ENCODE measurements at places on chromosomes 1 and 21. TPM values are rescaled to one million over a fixed set of nuclear protein-coding genes. Genes with fewer than 3 reads are reported as not detected.

The DMBX1 gene
- not detected for total RNA-seq

The GRIK1 gene
- total RNA-seq: not detected

- DNase-seq: no peak
- no peaks in the 10 kb centered on the region for H3K27me3 ChIP-seq
- H3K36me3 ChIP-seq: peaks cover 30% of the 10 kb centered on the region
- no peak overlapping the region for H3K4me3 ChIP-seq
Measured at GRCh38 chr1:202580619-202581018, 129.6 kb downstream of the SYT2 start.

- peaks cover 96% of the 10 kb centered on the region for H3K36me3 ChIP-seq
- H3K4me1 ChIP-seq: no peaks in the 10 kb centered on the region
Measured at GRCh38 chr1:43446881-43447835, 6.6 kb downstream of the HYI start.

DNA sequence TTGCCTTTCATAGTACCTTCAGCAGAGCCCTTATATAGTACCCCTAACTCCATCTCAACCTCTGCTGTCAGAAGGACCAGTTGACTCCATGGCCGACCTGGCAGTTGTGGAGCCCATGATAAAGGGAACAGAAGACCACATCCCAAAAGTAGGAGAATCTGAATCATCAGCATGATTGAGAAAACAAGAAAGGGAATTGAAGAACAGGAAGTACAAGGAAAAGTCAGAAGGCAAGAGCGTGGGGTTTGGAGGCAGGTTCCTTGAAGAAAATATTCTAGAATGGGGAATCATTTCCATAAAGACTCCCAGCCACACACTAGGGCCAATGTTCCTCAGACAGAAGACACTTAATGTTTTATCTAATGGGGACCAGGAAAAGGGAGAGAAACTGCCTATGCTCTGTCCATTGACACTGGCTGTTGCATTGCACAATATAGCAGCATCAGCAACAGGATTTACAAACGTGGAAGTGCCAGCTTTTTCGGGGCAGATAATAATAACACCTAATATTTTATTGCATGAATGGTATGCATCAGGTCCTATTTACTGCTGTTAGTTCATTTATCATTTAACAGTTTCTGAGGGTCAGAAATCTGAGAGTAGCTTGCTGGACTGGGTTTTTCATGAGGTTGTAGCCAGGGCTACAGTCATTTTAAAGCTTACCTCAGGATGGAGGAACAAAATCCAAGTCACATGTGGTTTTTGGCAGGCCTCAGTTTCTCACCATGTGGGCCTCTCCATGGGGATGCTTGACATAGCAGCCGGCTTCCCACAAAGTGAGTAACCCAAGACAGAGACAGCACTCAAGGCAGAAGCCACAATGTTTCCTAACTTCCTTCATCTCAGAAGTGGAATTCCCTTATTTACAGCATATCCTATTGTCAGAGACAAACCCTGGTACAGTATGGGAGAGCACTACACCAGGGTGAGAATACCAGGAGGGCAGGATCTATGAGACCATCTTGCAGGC is 483.4 kb downstream of the PLPP3 start:
- H3K4me1 ChIP-seq: no peaks in the 10 kb centered on the region
- H3K36me3 ChIP-seq: no peaks in the 10 kb centered on the region
- H3K4me3 ChIP-seq: no peak overlapping the region
- no peak for DNase-seq
- no peak overlapping the region for H3K27ac ChIP-seq
- no peaks in the 10 kb centered on the region for H3K27me3 ChIP-seq

DNA sequence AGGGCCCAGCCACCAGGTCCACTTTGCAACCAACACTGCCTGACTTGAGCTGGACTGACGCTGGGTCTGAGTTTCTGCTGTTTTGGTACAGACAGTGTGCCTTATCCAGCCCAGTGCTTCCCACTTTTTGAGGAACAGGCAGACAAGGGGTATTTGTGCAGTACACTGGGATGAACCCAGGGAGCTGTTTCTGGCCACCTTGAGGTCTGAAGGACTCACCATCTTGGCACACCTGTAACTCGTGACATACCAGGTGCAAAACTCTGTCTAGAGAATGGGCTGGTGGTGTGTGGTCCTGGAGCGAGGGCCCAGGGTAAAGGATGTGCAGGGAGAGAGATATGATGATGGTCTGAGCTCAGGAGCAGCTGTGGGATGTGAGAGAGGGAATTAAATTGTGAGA is 148.6 kb downstream of the PCP4 start:
- no peaks in the 10 kb centered on the region for H3K4me1 ChIP-seq
- no peak for DNase-seq
- H3K27me3 ChIP-seq: no peaks in the 10 kb centered on the region
- no peaks in the 10 kb centered on the region for H3K36me3 ChIP-seq
- no peak overlapping the region for H3K27ac ChIP-seq
- no peak overlapping the region for H3K4me3 ChIP-seq

The OR6N1 gene
- total RNA-seq: 2.3 TPM

The MYBPH gene
- not detected for total RNA-seq

- no peaks in the 10 kb centered on the region for H3K27me3 ChIP-seq
- H3K4me3 ChIP-seq: peak within 1 kb of the TSS; percentile 93
- peak; percentile 84 for DNase-seq
- peak within 1 kb of the TSS; percentile 99 for H3K27ac ChIP-seq
- H3K36me3 ChIP-seq: no peaks in the 10 kb centered on the region
Measured at GRCh38 chr1:183472488-183473216, at the start of gene SMG7. TSS of gene SMG7 (plus strand) at chr1:183472499. CDS start at chr1:183472621, 122 bp downstream.

- no peaks in the 10 kb centered on the region for H3K36me3 ChIP-seq
- H3K4me3 ChIP-seq: peak within 1 kb of the TSS; percentile 60
- peak; percentile 94 for DNase-seq
- peaks cover 10% of the 10 kb centered on the region for H3K4me1 ChIP-seq
- no peaks in the 10 kb centered on the region for H3K27me3 ChIP-seq
Measured at GRCh38 chr1:58576727-58577653, at the start of gene TACSTD2. TSS of gene TACSTD2 (minus strand) at chr1:58577252. CDS start at chr1:58577156, 96 bp downstream.

GRCh38 chr1:43271186-43272118 is 1.7 kb downstream of the TMEM125 start:
- peaks cover 14% of the 10 kb centered on the region for H3K4me1 ChIP-seq
- no peaks in the 10 kb centered on the region for H3K27me3 ChIP-seq
- H3K4me3 ChIP-seq: peak overlapping the region; percentile 48
- H3K36me3 ChIP-seq: no peaks in the 10 kb centered on the region
- peak; percentile 50 for DNase-seq
- H3K27ac ChIP-seq: peak overlapping the region; percentile 87

The C1orf94 gene
- not detected for total RNA-seq

- no peaks in the 10 kb centered on the region for H3K27me3 ChIP-seq
- no peaks in the 10 kb centered on the region for H3K36me3 ChIP-seq
- DNase-seq: no peak
- peaks cover 11% of the 10 kb centered on the region for H3K4me1 ChIP-seq
Measured at GRCh38 chr1:89739013-89739843, 81.6 kb upstream of the LRRC8D start.

GRCh38 chr1:77275194-77275593 is 6.6 kb upstream of the AK5 start:
- no peak for DNase-seq
- no peaks in the 10 kb centered on the region for H3K36me3 ChIP-seq
- peaks cover 4% of the 10 kb centered on the region for H3K27me3 ChIP-seq
- H3K27ac ChIP-seq: no peak overlapping the region
- no peak overlapping the region for H3K4me3 ChIP-seq
- no peaks in the 10 kb centered on the region for H3K4me1 ChIP-seq

The TMPRSS15 gene
- not detected for total RNA-seq

DNA sequence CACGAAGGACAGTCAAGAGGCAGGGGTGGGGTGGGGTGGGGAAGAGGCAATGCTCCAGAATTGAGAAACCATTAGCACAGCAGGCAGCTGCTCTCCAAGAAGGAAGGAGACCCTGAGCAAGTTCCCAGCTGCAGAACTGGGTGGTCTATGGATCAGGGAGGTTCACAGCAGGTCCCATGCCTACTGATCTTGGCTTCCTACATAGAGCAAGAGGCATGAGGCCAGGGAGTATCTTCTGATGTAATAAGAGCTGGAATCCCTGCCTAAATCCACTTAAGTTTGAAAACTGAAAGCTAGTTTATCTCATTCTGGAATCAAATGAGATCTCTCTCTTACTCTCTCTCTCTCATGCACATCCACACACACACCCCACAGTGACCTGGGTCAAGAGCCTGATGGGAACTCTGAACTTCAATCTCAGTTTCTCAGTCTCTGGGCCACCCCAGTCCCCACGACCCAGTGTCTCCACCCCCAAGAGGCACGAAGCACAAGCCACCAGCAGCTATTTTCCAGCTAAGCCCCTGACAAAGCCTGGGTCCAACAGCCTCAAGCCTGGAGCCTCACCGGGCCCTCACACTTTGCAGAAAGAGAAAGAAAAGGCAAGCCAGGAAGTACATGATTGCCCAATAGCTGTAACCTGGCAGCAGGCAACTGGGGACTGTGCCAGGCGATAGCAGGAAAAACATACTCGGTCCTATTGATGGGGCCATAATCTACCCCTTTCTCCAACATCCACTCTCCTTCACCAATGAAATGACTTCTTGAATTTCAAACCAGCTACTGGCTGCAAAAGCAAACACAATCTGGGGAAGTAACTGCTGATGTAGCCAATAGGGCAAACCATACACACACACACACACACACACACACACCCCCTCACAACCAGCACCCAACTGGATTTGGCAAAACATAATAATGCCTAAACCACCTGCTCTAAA is 2.2 kb downstream of the NUAK2 start:
- H3K27ac ChIP-seq: peak overlapping the region; percentile 92
- peak overlapping the region; percentile 92 for H3K4me3 ChIP-seq
- no peaks in the 10 kb centered on the region for H3K36me3 ChIP-seq
- H3K27me3 ChIP-seq: no peaks in the 10 kb centered on the region

DNA sequence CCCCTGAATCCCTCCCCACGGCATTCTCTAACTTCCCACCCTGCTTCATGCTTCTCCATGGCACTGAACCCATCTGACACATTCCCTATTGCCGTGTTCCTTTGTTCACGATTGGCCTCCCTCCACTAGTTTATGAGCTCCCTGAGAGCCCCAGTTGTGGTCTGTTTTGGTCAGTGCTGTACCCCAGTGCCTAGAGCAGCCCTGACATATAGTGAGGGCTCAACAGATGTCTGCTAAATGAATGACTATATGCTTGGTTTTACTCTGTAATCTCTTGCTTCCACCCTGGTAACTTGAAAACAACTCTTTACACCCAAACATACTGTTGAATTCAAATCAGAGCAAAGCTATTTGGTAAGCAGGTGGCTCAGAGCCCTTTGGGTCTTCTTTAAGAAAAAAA is 171.1 kb upstream of the EDN2 start:
- H3K4me1 ChIP-seq: peaks cover 6% of the 10 kb centered on the region
- H3K27me3 ChIP-seq: no peaks in the 10 kb centered on the region
- H3K27ac ChIP-seq: no peak overlapping the region
- no peaks in the 10 kb centered on the region for H3K36me3 ChIP-seq
- H3K4me3 ChIP-seq: no peak overlapping the region

The FCRL2 gene
- 0.20 TPM for total RNA-seq

- H3K27me3 ChIP-seq: no peaks in the 10 kb centered on the region
- no peak overlapping the region for H3K4me3 ChIP-seq
- H3K36me3 ChIP-seq: no peaks in the 10 kb centered on the region
- H3K27ac ChIP-seq: peak overlapping the region; percentile 74
Measured at GRCh38 chr1:24695202-24695974, 49.9 kb upstream of the CLIC4 start.

The RSPO1 gene
- total RNA-seq: 9.1 TPM

DNA sequence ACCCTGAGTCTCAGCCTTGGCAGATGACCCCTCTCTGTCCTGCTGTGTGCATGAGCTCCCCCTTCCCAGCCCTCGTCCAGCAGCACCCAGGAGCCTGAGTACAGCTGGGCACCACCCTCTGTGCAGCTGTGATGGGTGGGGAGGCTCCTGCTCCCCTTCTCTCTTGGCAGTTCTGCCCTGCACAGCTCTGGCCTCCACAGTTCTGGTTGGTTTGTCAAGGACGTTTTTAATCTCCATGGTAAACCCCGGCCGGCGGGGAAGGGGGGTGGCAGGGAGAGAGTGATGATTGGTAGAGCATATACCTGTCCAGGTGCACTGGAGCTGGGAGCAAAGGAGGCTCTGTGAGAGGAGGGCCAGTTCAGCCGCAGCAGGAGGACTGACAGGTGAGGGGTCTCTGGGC is at the start of gene CLCNKA:
CLCNKA (plus strand) TSS at position 356 of the 400 bp plus-strand sequence. CDS start 584 bp downstream, outside the sequence.
- no peak for DNase-seq
- no peak within 1 kb of the TSS for H3K27ac ChIP-seq
- H3K27me3 ChIP-seq: no peaks in the 10 kb centered on the region
- no peak within 1 kb of the TSS for H3K4me3 ChIP-seq

The PGLYRP3 gene
- not detected for total RNA-seq

The TOMM20 gene
- total RNA-seq: 87.4 TPM

DNA sequence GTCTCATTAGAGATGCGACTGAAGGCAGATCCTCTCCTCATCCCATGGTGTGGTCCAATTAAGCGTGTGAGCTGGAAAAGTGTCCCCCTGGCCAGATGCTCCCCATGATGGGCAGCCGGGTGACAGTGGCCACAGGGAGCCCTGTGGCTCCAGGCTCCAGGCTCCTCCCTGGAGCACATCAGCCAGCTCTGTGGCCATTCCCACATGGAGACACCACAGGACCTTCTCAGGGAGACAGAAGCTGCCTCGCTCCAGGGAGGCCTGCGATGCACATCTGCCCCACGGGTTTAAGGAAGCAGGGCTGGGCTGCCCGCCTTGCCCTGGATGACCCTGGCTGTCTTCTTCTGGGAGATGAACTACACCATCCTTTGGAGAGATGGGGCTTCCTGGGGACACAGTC is 99.9 kb upstream of the TLR5 start:
- H3K27me3 ChIP-seq: no peaks in the 10 kb centered on the region
- no peak overlapping the region for H3K27ac ChIP-seq
- DNase-seq: no peak
- no peaks in the 10 kb centered on the region for H3K36me3 ChIP-seq
- H3K4me3 ChIP-seq: no peak overlapping the region

DNA sequence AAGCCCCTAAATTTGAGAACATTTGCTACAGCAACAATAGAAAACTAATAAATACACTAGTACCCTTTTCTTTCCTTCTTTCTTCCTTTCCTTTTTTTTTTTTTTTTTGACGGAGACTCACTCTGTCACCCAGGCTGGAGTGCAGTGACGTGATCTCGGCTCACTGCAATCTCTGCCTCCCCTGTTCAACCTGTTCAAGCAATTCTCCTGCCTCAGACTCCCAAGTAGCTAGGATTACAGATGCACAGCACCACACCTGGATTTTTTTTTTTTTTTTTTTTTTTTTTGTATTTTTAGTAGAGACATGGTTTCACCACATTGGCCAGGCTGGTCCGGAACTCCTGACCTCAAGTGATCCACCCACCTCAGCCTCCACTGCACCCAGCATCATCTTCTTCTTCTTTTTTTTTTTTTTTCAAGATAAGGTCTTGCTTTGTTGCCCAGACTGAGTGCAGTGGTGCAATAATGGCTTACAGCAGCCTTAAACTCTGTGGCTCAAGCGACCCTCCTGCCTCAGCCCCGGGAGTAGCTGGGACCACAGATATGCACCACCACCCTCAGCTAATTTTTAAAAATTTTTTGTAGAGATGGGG is 19.6 kb upstream of the CBR3 start:
- DNase-seq: peak; percentile 25
- no peaks in the 10 kb centered on the region for H3K27me3 ChIP-seq
- no peak overlapping the region for H3K4me3 ChIP-seq
- H3K27ac ChIP-seq: no peak overlapping the region
- H3K36me3 ChIP-seq: no peaks in the 10 kb centered on the region

GRCh38 chr1:45785583-45785982 is 17.8 kb upstream of the MAST2 start:
- H3K36me3 ChIP-seq: no peaks in the 10 kb centered on the region
- DNase-seq: no peak
- H3K4me3 ChIP-seq: no peak overlapping the region
- H3K27me3 ChIP-seq: no peaks in the 10 kb centered on the region
- H3K4me1 ChIP-seq: no peaks in the 10 kb centered on the region
